ENCODE measurements at places on chromosomes 5 and 9.

DNA sequence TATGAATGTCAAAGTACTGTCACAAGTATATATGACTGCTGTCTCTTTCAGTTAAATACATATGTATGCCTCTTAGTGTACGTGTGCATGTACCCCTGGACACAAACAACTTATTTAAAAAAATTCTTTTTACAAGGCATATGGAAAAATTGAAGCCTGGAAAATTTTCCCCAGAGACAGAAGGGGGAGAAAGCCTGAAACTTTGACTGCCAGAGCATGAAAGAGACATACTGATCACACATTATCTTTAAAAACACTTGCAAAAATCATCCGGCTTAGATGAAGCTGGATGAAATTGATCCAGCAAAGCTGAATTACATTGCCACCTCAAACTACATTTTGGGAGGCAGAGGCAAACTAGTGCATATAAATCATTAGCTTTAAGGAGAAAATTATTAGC is 88.0 kb upstream of the NFIB start:
- DNase-seq, result no peak

DNA sequence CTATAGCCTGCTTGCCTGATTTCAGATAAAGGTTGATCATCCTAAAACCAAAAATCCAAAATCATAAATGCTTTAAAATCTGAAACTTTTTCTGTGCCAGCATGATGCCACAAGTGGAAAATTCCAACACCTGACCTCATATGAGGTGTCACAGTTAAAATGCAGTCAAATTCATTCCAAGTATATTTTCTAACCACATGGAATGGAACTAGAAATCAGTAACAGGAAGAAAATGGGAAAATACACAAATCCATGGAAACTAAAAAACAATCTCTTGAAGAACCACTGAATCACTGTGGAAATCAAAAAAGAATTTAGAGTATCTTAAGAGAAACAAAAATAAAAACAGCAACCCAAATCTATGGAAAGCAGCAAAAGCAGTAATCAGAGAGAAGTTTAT is 297.5 kb upstream of the COX7C start:
- no peak for DNase-seq

DNA sequence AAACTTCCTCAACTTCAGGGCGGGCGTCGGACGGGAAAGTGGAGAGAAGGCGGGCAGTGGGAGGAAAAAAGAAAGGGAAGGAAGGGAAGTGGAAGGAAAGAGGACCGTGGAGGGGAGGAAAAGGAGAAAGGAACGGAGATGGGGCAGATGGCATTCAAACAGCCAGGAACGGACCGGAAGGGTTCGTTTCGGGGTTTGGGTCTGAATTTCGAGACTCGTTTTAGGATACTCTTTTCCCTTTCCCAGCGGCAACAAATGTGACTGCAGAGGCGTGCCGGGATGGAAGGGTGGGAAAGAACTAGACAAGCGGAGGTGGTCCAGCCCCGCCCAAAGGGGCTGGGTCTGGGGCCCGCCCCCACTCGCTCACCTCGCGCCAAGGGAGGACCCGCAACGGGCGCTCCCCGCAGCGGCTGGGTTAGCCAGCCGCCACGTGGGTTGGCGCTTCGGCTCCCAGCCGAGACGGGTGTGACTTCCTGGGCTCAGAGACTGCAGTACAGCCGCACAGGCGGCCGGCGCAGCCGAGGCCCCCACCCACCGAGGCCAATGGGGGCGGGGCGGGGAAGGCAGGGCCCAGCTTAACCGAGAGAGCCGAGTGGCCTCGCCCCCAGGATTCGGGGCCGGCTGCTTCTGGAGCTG is 2.7 kb downstream of the VCAN start:
- peak; percentile 8 for DNase-seq

DNA sequence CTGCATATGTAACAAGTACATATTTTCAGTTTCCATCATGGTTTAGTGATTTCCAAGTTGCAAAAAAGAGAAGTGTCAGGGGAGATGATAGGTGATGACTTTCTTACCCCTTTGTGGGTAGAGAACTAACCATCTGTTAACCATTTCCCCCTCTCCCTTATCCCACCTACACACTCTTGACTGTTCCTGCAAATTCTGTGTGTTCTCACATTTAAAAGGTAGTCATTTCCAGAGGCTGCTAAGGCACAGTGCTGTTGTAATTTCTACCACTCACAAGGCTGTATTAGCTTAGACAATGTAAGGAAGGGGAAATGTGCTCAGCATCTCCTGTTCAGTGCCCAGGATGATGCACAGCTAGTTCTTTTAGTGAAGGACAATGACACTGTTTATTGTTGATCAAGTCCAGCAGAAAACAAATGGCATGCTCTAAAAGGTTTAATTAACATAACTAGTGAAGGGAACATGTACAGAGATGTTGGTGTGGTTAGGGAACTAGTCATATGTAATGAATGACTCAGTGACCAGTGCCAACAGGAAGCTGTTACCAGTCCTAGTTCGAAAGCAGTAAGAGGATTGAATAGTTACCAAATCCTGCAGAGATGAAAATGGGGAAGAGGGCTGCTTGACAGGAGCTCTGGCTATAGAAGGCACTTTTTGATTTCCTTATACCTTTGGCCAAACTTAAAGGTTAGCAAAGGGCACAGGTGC is 165.1 kb downstream of the PLK2 start:
- DNase-seq, result no peak

GRCh38 chr9:120712539-120713031 is 1.7 kb downstream of the MEGF9 start:
- no peak for DNase-seq

GRCh38 chr9:125190361-125190801 is 778 bp upstream of the PPP6C start:
- peak; percentile 8 for DNase-seq

DNA sequence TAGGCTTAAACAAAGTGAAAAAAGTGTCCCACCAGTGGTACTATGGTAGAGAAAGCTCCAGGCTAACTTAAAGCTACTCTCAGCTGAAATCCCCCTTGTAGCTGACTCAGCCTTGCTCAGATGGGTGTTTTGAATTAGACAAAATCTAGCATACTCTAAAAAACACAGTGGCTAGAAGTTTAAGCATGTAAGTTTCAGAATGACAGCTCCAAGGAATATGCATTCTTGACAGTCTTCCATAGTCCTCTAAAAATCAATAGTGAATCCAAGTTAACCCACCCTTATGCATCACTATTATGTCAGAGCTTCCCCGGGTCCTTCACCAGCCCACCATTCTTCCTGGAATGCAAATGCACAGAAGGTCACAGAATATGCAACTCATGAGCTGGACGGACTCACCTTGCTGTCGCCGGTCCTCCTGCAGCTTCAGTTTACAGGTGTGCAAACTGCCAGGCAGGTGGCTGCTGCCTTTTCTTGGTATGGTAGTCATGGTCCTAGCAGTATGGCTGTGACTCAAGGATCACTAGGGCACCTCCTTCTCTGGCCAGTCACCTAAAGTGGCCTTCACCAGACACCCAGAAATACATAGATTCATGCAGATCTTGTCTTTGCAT is 668 bp downstream of the RANBP3L start:
- DNase-seq, result no peak

DNA sequence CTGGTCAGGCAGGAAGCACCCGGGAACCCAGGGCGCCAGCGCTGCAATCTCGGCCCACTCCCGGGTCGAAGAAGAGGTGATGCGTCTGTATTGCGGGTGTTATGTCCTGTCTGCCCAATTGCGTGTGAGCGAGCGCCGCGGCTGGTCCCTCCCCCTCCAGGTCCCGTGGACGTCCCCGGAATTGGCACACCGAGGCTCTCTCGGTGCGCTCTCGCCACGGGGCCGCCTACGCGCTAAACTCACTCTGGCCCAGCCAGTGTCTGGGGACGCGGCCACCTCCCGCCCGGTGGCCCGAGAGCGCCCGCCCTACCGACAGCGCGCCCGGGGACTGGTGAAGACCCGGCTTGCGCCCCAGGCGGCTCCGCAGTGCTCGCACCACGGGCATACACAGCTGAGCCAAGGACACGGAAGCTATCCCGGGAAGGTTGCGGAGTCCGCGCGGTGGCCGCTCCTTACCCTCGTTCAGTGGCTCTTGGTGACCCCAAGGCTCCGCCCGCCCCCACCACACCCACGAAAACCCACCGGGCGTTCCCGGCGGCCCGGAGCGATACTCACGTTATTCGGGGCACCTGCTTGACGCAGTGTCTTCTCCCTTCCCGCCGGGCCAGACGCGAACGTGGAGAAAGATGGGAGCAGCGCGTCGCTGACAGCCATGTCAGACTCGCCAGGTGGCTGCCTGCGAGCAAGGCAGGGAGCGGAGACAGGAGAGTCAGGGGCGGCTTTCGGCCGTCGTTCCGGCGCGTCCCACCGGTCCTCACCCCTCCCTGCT is 1.0 kb downstream of the KLF4 start:
- DNase-seq, result no peak

DNA sequence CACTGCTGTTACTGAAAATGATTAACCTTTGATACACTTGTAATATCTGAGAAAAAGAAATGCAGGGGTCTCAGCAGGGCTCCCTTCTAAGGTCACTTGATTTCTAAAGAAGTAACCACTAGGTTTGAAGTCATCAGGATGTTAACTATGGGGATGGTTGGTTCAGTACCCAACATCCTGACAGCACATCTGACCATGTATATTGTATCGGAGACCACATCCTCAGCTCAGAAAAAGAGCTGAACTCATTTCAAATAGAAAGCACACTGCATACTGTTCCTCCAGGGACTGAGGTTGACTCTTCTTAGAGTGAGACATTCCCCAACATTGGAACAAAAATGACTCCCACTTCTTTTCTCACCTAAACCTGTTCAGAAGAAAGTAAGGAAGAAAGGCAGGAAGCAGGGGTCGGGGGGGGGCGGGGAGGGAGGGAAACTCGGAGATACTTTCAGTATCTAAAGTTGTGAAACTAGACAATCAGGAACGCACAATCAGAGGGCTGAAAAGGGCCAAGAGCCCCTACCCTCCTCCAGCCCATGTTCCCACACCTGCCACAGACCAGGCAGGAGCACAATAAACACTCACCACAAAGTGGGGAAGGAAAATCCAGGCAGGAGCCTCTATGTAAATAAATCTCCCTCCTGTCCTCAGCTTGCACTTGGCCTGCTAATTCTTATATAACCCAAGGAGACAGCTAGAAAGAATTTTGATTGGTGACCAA is 730 bp upstream of the GZMA start:
- no peak for DNase-seq

DNA sequence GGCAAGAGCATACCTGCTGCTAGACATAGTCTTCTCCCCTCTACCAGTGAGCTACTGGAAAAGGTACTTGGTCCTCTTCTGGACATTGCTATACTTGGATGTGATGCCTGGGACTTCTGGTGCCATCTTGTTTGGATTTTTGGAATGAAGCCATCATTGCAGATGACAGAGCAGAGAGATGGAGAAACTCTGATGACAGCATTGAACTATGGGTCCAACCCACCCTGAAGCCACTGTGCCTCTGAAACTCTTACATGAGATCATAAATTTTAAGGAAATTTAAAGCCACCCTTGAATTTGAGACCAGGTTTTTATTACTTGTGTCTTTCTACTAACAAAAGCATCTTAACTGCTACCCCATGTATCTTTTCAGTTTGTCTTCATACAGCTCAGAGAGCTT is 151.1 kb upstream of the SMIM23 start:
- no peak for DNase-seq

GRCh38 chr9:87148331-87149104 is 201.2 kb upstream of the GAS1 start:
- peak; percentile 63 for DNase-seq

GRCh38 chr9:137621131-137621757 is 2.4 kb downstream of the EHMT1 start:
- no peak for DNase-seq

DNA sequence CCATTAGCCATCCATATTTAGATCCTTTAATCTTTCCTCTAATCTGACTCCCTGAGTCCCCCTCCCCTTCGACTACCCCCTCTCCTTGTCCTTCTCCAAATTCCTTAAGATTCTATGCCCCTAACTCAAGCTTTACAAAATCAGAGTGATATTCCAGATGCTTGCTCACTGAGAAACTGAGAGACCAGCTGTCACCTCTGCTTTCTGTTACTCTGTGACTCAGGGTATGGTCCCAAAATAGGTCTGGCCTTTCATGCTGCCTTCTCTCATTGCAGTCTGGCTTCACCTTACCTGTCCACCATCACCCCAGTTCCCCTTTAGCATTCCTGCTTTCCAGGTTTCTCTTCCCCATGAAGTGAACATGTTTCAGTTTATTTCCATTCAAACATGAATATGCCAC is 383.3 kb upstream of the SLC30A5 start:
- DNase-seq, result no peak

DNA sequence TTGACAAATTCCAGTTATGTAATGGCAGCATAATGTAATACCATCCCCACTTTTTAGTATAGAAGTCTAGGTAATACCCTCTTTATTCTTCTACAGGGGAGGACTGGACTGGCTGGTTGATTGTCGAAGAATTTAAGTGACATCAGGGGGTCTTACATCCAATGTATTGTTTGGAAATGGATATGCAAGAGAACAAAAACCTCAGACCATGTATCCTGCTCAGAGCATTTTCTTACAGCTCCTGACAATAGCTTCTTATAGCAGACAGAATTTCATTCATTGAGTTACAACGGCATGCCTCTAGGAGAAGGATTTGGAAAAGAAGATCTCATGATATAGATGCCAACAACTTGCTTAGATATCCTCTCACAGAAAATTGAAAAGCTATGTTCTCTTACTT is 2032.3 kb downstream of the EFNA5 start:
- no peak for DNase-seq

DNA sequence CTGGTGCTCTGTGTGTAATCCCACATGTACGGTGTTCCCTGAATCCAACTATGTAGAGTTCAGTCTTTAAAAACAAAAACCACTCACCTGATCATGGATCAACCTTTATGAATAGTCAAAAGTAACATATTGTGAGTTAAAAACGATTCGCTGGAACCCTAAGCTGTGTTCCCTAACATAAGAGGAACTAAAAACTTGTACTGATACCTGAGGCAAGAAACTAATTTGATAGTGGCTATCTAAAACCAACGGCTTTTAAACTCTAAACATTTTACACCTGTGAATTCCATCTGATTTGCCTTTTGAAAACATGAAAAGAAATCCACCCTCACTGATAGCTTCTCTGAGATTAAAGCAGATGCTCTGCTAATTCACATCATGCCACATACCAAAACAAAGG is 101.5 kb downstream of the DEPDC1B start:
- no peak for DNase-seq

GRCh38 chr9:2758162-2758897 is 41.0 kb downstream of the KCNV2 start:
- DNase-seq, result no peak

GRCh38 chr9:129750013-129750638 is 2.7 kb downstream of the PTGES start:
- DNase-seq, result no peak

DNA sequence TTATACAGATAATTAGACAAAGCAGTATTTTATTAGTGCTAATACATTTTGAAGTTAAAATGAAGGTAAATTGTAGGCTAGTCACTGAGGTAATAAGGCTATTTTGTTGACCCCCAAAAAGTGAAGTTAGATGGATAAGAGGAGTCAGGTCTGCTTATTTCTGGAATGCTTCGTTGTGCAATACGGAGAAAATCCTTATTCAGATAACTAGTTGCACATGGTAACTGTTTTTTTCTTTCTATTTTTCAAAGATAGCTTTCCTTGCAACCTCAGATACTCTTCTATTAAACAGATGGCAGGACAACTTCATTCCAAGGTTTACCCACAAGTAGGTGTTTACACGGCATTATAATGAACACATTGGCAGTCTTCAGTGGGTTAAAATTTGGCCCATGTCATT is 101.1 kb downstream of the TMEM174 start:
- no peak for DNase-seq

- DNase-seq, result no peak
Measured at GRCh38 chr9:11312966-11313365, 700.2 kb upstream of the PTPRD start.
